ENCODE measurements at places on chromosomes 2 and 18.

DNA sequence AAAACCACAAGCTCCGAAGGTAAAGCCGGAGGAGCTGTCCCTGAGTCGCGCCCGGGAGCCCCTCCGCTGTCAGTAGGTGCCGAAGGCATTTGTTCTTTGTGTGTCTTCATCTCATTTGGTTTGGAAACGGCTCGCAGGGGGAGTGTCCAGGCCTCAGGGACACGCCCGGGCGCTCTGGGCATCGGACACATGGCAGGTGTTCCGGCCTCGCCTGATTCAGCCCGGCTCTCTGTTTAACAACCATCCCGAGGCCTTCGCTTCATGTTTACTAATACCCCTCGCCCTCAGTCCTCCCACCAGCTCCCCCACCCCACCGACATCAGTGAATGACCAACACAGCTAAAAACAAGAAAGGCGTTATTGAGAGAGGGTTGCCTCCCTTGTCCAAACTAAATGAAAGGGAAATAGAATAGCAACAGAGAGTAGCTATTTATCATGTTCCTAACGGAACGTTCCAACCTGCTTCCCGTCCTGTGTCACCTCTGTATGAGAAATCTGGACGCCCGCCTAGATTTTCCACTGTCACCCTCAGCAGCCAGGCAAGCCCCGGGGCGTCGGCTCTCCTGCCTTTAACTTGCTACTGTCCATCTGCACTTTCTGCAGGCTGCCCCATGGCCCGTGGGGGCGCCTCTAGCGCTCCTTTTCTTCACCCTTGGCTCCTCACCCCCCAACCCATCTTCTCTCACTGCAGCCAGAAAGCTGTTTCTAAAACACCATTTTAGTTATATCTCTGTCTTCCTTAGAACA is 73.9 kb downstream of the MYCN start:
- no peak for DNase-seq

GRCh38 chr2:168997118-168997521 is 34.0 kb downstream of the ABCB11 start:
- DNase-seq = peak; percentile 45

GRCh38 chr2:81528852-81529480 is 1224.4 kb upstream of the LRRTM1 start:
- no peak for DNase-seq

- DNase-seq = no peak
Observed at GRCh38 chr2:66269166-66269565, 165.8 kb upstream of the MEIS1 start.

DNA sequence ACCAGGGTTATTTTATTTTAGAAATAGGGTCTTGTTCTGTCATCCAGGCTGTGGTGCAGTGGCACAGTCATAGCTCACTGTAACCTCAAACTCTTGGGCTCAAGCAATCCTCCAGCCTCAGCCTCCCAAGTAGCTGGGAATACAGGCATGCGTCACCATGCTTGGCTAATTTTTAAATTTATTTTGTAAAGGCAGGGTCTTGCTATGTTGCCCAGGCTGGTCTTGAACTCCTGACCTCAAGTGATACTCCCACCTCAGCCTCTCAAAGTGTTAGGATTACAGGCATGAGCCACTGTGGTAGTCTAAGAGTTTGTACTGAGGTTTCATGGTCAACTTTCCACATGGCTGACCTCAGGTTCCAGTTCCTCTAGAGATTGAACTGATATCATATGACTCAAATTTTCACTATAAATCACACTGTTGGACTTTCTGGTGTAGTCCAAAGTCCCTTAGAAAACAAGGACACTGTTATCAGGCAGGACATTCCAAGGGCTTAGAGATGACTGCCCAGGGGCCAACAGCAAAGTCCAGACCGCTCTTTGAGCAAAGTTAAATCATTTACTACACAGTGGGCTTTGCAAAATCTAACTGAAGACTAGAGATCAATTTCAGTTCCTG is 82.0 kb upstream of the MEX3C start:
- no peak for DNase-seq

GRCh38 chr2:176768185-176768584 is 444.4 kb upstream of the HNRNPA3 start:
- DNase-seq = no peak

DNA sequence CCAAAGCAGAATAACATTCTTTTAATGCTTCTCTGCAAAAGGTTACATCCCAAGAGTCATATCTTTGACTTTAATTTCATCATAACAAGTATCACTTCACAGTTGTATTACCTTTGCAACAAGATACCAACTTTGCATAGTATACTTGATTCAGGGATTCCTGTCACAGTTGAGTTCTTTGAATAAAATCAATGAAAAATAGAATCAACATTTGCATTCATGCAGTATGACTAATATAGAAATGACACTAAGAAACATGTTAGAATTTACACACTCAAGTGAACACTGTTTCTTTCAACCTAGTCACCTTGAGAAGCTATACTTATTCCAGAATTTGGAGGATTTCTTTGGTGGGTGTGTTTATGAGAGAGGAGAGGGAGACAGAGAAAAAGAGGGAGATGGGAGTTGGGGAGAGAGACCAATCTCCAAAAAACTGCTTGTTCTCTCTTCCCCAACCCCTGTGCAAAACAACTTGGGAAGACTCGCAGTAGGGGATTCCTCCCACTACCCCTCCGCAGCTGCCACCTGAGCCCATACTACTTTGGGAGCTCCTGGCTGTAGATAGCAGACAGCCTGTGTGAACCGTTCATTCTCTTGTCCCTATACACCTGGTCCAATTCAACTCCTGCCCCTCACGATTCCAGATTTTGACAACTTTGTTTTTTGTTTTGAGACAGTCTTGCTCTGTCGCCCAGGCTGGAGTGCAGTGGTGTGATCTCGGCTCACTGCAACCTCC is 57.7 kb downstream of the PELI1 start:
- DNase-seq = no peak

DNA sequence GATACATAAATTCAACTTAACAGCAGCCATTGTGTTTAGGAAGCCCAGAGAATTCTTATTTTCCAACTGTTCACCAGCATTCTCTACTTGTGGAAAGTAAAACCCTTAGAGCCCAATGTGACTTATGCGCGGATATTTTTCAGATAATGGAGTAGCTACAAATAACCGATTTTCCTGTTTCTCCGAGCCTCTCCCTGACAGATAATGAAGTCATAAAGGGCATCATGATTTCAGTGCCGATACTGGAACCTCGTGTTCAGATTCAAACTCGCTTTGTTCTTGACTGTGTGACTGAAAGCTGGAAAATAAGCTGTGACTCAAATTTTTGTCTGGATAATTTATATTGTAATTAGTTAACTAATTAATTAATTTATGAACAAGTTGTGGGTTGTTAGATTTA is 228.2 kb downstream of the VAPA start:
- no peak for DNase-seq

GRCh38 chr18:34867520-34867919 is 157.4 kb downstream of the DTNA start:
- DNase-seq = no peak

DNA sequence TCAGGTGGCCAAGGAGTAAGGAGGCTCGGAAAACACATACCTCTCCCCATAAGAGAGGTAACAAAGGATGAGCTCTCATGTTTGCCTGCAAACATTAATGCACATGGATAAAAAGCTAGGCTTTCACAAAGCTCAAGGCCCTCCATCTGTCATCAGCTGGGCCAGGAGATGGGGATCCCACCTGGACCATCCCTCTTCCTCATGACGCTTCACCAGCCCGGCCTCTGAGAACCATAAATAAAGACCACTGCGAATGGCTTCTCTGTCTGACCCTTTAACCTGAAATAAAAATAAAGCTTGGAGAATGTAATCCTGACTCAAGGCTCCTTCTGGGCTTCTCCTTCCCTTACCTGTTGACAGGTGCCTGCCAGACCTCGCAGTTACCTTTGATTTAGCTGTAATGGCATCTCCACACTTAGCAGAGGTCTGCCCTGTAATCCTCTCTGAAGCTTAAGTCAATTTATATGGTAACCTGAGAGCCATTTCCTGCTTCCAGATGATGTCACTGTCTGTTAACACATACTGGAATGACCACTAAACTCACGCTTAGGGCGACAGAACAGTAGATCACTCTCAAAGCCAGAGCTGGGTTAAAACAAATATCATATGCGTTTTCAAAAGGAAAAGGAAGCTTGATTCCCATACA is 29.3 kb upstream of the FOXI3 start:
- DNase-seq = no peak

Measured in astrocyte (in vitro differentiated cells and primary cell).